ENCODE measurements at places on chromosomes 1 and 21. TPM values are rescaled to one million over a fixed set of nuclear protein-coding genes. Genes with fewer than 3 reads are reported as not detected.

The OLFM3 gene
- total RNA-seq: 0.27 TPM

The ORC1 gene
- total RNA-seq: 8.1 TPM

DNA sequence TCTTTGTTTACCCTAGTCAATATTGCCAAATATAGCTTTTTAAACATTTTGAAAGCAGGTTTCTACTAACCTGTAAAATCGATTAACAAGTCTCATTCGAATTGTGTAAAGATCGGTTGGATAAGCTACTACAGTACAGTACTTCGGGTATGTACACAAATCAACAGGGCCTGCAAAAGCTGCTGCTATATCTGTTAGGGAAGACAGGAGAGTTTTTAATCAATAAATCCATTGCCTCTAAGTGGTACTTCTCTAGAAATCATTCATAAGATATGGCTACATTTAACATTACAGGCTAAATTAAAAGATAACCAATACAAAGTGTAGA, 34.8 kb upstream of the PSMG1 start:
- DNase-seq: no peak

DNA sequence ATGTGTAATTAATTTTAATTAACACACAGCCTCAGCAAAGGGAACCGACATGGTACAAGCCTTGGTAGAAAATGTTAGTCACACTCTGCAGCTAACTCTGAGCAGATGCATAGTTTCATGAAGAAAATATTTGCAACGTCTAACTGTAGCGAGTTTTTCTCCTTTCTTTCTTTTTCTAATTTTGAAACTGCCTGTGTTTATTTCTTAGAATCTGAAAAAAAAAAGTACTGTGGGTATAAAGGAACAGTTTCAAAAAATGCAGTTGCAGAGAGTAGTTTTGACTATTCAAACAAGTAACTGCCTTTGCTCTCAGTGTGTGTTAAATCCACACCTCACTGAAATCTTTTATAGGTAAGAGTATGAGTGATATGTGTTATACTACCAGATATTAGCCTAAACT, 149.9 kb upstream of the C1orf105 start:
- no peak for DNase-seq

- no peak for DNase-seq
Observed at GRCh38 chr1:108624069-108624468, 36.8 kb downstream of the HENMT1 start.

DNA sequence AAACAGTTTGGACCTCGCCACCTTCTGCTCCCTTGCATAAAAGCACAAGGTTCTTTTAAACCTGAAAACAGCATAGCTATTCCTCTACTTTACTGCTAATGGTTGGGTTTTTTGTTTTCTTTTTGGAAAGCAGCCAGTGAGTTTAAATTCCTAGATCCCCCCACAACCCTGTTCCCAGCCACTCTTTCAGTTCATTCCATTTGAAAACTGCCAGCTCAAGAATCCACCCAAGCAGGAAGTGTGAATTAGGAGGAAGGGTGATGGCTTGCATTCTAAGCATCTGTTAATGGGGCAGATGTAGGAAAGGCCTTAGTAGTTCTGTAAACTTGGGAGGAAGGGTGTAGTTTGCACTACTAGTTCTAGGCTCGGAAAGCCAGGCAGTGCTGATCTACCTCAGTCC, 172.9 kb upstream of the HOOK1 start:
- DNase-seq: no peak

- no peak for DNase-seq
Observed at GRCh38 chr1:45796381-45796780, 7.0 kb upstream of the MAST2 start.

- no peak for DNase-seq
Observed at GRCh38 chr1:60906526-60906925, 175.8 kb upstream of the NFIA start.

- DNase-seq: no peak
Observed at GRCh38 chr1:228339766-228340685, 66.6 kb downstream of the TRIM11 start.

GRCh38 chr1:168672278-168672677, 56.7 kb downstream of the DPT start:
- no peak for DNase-seq

- DNase-seq: no peak
Observed at GRCh38 chr1:200075938-200076546, 48.5 kb downstream of the NR5A2 start.

- DNase-seq: peak; percentile 52
Observed at GRCh38 chr1:22053017-22053860, 730 bp downstream of the CDC42 start.

Measured in hematopoietic multipotent progenitor cell (in vitro differentiated cells).